Stomach (tissue), 19 donors: ENCODE measurements at places on chromosomes 3 and 15. TPM values are rescaled to one million over a fixed set of nuclear protein-coding genes. Genes with fewer than 3 reads are reported as not detected.

DPPA4 gene
- 1.8 TPM for total RNA-seq

GRCh38 chr15:35757361-35757760 is 211.4 kb upstream of the DPH6 start:
- no peak for DNase-seq

DNA sequence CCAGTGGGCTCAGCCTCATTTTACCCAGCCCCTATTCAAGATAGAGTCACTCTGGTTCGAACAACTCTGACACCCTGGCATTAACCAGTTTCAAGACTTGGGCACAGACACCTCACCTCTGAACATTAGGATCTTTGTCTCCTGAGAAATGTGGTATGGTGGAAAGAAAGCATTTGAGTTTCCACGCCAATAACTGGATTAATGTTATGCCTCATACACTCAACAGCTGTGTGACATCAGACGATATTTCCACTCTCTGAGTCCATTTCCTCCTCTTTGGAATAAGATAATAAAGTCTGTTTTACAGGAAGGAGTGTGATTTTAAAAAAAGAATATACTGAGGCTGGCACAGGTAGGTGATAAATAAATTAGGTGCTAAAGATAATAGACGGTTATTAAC is 121.3 kb upstream of the CHL1 start:
- DNase-seq, result no peak

- no peak for DNase-seq
Measured at GRCh38 chr3:29486096-29486495, 205.2 kb downstream of the RBMS3 start.

DNA sequence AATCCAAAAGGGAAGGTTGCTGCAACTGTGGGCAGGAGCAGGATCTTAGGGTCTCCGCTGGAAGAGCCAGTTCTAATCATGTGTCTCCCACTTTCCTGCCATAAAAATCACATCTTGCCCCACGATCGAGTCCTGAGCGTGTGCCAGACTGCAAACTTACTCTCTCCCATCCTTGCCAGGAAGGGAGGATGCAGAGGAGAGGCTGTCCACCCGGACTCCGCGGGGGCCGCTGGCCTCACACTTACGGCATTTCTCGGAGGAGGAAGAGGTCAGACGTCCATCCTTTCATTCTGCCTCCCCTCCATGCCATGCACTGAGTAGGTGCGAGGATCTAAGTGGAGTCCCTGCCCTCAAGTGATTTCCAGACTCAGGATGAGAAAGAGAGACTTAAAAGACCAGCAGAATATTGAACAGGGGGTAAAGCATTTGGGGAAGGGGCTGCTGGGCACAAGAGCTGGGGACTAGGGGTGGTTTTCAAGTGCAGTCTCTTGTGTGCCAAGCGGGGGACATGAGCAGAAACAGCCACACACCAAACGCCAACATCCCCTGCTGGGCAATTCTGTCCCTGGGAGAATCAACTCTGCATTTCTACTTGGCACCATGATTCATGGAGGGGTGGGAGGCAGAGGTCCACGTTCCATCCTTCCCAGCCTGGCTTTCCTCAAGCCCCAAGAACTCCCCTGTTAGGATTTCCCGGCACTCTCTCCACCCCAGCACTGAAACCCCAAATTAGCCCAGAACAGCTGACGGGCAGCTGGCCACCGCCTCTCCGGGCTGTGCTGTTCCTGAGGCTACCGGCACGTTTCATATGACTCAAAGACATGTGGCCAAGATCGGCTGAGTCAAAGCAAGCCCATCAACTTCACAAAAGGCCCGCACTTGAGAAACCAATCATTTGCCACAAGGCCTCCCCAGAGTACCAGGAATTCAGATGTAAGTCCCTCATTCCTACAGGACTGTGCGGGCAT is 11.6 kb downstream of the OXTR start:
- DNase-seq, result no peak

- DNase-seq, result no peak
Measured at GRCh38 chr15:94987085-94987484, 755.7 kb downstream of the MCTP2 start.

DNA sequence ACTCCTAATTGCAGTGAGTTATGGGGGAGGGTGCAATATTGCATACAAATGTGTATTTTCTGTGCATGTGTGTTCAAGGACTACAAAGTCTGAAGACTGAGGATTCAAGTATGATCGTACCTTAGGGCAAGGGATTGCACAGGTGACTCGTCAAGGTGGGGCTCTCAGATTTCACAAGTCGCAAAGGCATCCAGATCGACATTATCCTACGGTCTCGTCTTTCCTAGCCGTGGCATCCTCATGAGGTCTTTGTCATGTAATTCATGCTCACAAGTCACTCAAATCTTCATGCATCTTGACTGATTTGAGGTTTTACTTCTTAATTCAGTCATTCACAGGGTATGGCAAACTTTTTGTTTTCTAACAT is 191.4 kb upstream of the HES1 start:
- no peak for DNase-seq

DNA sequence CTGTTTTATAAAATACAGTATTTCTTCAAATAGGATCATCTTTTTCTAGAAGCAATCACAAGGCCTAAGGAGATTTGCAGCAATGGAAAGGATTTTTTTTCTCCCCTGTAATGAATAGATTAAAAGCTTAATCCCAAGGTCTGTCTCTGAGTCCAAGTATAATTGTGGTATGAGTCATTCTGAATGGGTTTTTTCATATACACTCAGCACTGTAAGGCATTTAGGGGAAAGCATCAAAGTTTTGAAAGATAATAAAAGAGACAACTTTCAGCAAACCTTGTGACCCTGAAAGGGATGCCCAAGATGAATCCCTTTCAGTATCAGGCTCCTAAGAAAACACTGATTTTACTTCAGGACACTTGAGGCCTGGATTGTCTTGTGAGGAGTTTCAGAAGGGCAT is 23.3 kb upstream of the LARS2 start:
- no peak for DNase-seq

DNA sequence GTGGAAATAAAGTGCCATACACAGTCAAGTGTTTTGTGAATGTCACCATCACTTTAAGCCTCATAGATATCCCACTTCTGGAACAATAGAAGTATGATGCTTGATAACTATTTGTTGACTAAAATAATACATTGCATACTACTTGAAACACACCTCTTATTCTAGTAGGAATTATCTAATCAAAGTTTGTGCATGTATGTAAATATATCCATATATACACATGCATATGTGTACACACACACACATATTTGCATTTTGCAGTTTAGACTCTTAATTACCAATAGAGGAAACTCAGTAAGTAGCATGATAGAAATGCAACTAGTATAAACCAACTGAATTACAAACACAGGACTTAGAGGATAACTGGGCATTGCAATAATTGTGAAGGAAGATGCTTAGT is 1084.1 kb downstream of the FHIT start:
- no peak for DNase-seq

GRCh38 chr3:64685331-64685799 is 2.4 kb downstream of the ADAMTS9 start:
- peak; percentile 85 for DNase-seq

CCK gene
- total RNA-seq, result 1.5 TPM

DNA sequence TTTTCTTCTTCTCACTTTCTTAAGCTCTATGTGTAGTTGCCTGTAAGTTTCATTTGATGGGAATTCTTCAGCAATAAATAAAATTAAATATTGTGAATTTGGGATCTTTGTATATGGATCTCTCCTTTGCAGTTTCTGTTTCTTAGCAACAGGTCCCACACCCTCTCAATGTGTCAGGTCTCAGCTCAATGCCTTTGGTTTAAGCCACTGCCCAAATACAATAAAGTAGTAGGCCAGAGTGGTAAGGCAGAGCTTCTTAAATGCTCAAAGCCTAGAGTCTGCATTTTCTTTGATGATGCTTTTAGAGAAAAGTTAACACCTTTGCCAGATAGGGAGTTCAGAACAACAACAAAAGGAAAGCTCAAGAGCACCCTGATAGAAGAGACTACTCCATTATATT is 343.7 kb downstream of the NSUN3 start:
- no peak for DNase-seq

DNA sequence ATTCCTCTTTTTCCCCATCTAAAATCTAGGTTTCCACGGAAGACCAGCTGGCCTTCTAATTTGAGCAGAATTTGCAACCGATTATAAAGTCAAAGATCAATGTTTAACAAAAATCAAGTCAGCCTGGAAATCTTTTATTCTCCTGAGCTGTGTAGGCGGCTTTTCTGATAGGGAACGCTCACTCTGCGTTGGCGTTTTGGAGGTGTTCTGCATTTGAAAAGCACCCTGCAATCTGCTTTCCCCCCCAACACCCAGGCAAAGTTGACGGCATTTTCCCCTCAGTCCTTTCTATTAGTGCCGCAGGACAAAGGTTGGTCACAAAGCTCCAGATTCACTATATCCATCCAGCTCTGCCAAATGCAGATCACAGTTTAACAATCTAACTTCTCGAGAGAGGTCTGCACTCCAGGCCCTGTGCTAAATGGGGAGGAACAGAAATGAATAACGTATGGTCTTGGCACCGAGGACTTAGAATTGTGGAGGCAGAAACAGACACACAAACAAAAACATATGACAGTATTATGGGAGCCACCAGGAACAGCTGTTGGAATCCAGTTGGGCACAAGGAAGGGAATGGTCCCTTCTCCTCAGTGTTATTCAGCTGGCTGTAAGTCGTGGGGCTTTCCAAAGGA is 50.4 kb upstream of the LARS2 start:
- peak; percentile 28 for DNase-seq

DNA sequence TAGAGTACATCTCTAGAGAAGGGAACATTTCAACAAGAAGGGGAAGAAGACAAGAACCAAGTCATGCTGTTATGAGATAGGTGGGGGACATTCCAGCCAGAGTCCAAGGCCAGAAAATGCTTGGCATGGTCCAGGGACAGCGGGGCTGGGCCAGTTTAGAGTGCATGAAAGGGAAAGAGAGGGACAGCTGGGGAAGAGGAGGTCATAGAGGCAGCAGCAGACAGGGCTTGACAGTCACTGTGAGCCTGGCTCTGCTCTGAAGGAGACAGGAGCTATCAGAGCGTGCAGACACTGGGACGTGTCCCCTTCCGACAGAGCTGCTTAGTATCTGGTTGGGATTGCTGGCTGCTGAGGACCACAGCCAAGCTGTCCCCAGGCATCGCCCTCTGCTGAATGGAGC is 35.7 kb upstream of the PRR20G start:
- DNase-seq, result no peak

PLS1 gene
- 79.1 TPM for total RNA-seq

GLCE gene
- 50.9 TPM for total RNA-seq

CBLB gene
- total RNA-seq, result 26.4 TPM

- DNase-seq, result no peak
Measured at GRCh38 chr3:135059580-135059979, 264.5 kb downstream of the EPHB1 start.

- DNase-seq, result peak; percentile 74
Measured at GRCh38 chr3:142027735-142028134, 121.6 kb downstream of the TFDP2 start.

SPATA12 gene
- total RNA-seq, result not detected

GRCh38 chr3:26920646-26921478 is 298.3 kb downstream of the LRRC3B start:
- no peak for DNase-seq

- DNase-seq, result no peak
Measured at GRCh38 chr15:64746356-64746755, 29.0 kb downstream of the RBPMS2 start.

DNA sequence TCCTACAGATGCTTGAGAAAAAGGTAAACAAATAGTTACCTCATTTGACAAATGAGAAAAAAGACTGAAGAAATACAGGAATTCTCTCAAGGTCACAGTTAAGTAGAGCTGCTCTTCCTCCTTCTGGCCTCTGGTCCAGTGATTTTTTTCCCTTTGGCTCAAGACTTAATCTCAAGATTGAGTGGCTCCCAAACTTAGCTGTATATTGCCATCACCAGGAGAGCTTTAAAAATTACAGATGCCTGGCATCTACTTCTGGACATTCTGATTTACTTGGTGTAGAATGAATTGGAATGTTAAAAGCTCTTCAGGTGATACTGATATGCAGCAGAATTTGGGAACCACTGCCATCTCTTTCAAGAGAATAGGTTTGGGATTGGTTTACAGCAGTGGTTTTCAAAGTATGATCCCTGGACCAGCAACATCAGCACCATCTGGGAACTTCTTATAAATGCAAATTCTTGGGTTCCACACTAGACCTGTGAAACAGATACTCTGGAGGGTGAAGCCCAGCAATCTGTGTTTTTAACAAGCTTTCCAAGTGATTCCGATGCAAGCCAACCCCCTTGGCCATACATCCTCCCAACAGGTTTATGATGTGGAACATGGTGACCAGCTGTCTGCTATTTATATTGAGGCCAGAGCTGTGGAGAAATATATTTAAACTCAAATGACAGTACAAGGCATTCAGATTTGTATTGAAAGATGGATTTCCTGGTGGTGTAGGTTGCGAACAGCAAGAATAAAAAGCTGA is 333.0 kb upstream of the RARB start:
- peak; percentile 15 for DNase-seq

ASB14 gene
- not detected for total RNA-seq

DNA sequence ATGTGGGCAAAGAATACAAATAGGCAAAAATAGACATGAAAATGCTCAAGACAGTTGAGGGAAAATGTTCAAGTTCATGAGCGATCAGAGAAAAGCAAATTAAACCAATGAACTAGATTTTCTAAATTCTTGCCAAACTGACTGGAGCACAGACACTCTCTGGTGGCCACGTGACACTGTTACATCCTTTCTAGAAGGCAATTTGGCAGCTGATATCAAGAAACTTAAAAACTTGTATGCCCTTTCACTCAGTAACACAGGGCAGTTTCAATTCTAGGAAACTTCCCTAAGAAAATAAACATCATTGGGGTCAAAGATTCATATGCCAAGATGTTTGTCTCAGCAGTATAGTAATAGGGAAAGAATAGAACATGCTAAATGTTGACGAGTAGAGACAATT is 52.2 kb downstream of the ABHD5 start:
- DNase-seq, result no peak

GRCh38 chr3:172074586-172074985 is 35.2 kb downstream of the FNDC3B start:
- no peak for DNase-seq

ADCY5 gene
- 19.5 TPM for total RNA-seq

DNA sequence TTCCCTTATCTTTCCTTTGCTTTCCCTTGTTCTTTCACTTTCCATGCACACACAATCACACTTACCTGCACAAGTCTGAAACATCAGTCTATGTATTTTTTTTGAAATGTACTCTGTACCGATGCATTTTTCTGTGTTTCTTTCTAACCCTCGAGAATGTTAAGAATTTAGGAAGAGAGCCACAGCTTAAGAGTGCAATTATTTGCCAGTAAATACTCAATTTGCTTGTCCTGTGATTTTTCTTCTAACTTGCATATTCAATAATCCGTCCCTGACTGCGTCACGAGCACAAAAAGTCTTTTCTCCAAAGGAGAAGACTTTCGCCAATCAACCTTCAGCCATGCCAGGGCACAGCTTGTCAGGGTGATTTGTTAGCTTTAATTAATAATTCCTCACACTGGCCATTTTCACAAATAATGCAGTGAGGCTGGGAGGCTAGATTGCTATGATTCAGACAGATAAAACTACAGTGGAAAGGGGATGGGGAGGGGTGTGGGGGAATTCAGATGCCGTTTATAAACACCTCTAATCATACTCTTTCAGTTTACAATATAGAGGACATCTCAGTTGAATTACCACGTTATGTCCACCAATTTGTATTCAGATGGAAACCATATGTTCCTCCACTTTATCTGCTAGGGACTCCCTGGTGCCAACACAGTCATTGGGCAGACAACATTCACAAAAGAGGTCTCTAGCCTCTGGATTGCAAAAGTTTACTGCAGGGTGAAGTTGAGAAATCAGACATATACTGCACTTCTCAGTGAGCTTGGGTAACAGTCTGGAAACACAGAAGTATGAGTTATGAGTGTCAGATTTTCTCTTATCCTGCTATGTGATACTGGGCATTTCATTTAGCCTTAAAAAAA is 388.0 kb downstream of the ZBTB20 start:
- peak; percentile 19 for DNase-seq

SLMAP gene
- total RNA-seq, result 143 TPM

CRABP1 gene
- total RNA-seq, result not detected
